ENCODE measurements at places on chromosomes 12 and 14.

GRCh38 chr14:103384450-103385151 is 614 bp upstream of the MARK3 start:
- no peak for DNase-seq

GRCh38 chr12:115456946-115457689 is 773.1 kb upstream of the TBX3 start:
- no peak for DNase-seq

- peak; percentile 37 for DNase-seq
These were observed 8.7 kb downstream of the MARK3 start for GRCh38 chr14:103393676-103394626.

- no peak for DNase-seq
These were observed 44.1 kb downstream of the VWF start for GRCh38 chr12:6080149-6081045.

DNA sequence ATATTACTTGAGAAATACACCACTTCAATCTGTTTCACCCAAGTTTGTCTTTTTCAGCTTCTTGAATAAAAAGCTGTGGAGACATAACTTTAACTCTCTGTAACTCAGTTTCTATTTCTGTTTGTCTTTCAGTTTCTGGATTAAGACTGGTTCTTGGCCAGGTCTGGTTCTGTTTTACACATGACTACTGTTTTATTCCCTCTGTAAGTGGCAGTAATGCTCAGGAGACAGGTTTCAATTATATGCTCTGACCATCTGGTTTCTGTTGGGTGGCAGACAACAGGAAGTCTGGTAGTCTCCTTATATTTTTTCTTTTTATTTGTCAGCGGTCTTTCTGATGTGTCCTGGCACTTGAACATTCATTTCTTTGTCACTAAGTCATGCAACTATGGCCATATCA is 102.9 kb downstream of the RPS29 start:
- DNase-seq: no peak

- DNase-seq: no peak
These were observed 9.0 kb upstream of the NUMB start for GRCh38 chr14:73467377-73467776.

DNA sequence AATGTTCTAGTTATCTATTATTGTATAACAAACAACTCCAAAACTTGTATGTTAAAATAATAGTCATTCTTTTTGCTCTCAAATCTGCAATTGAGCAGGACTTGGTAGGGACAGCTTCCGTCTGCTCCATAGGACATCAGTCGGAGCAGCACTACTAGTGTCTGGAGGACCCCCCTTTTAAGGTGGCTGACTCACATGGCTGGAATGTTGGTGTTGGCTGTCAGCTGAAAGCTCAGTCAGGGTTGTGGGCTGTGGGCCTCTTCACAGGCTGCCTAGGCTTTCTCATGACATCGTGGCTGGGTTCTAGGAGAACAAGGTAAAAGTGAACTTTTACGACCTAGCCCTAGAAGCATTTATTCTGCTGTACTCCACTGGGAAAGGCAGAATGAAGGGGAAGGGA is 160.6 kb downstream of the ANO4 start:
- DNase-seq: peak; percentile 39

GRCh38 chr12:20375560-20375959 is 7.2 kb downstream of the PDE3A start:
- no peak for DNase-seq

- DNase-seq: peak; percentile 53
These were observed 379.6 kb downstream of the CCDC91 start for GRCh38 chr12:28569698-28570411.

DNA sequence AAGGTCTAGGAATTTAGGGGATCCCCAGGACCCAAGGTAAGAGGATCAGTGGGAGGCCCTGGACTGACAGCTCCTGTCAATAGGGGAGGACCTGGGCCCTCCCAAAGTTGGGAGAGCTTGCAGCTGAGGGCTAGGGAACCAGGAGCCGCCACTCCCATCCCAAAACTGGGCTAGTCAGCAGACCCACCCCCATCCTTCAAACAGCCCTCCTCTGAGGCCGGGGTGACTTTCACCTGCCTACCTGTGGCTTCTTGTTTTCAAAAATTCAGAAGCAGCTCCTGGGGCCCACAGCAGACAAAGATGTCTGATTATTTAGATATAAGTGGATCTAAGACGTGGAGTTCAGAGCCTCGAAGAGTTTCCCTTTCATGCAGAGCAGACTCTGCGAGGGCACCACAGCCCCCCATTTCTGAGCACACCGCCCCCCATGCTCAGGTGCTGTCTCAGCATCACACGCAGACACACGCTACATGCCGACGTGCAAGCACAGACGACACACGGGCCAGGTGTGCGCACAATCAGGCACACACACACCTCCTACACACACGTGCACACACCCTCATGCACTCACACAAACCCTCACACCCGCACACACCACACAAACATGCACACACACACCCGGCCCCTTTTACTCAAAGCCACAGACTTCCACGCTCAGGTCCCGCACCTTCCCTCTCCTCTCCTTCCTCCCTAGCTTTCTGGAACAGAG is 21.9 kb downstream of the DIO3 start:
- DNase-seq: no peak

DNA sequence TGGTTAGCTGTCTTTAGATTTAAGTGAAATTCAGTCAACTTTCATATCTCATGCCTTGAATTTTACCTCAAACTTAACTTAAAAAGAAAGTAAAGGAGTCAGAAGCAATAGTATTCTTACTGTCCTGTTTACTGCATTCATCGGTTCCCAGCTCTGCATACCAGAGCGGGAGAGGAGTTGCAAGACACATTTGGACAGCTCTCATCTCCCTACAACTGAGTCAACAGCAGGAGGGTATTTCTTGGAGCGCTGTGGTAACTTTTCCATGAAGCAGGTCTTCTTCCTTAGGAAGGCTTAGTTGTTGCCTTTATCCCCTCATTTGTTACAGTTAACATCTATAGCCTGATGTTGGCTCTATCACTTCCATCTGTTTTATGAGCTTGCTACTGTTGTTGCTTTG is 65.1 kb downstream of the TRMT5 start:
- no peak for DNase-seq

- no peak for DNase-seq
These were observed 58.3 kb downstream of the GALNT16 start for GRCh38 chr14:69318241-69318640.

- no peak for DNase-seq
These were observed 83.0 kb upstream of the FAR2 start for GRCh38 chr12:29066011-29066588.

DNA sequence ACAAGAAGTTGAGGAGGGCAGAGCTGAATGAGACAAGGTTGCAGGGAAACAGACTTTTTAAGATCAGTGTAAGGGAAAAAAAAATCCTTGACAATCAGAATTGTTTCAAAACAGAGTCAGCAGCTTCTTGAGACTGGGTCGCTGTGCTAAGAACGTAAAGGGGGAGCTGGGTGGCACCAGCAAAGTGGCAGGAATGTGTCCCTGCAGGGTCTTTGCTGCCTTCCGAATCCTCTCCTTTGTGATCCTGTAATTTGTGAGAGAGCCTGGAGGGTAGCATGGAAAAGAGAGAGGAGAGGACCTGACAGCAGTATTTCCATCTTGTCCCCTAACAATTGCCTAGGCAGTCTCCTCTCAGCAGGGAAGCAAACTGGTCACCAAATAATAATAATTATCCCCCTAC is 472.8 kb downstream of the RGS6 start:
- DNase-seq: no peak

DNA sequence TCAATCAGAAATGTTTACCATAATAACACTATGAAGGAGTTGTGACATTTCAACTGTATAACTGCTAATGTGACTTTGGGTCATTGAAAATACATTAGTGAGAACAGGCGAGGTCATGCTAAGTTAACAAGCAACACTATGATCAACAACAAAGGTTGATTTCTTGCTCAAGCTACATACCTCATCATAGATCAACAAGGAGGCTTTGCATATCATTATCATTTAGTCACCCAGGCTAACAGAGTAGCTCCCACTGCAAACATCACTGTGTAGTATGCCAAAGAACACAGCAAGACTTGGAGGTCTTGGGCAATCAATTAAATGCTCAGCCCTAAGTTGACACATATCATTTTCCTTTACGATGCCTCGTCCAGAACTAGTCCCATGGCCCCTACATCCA is 212.5 kb downstream of the NOVA1 start:
- no peak for DNase-seq

DNA sequence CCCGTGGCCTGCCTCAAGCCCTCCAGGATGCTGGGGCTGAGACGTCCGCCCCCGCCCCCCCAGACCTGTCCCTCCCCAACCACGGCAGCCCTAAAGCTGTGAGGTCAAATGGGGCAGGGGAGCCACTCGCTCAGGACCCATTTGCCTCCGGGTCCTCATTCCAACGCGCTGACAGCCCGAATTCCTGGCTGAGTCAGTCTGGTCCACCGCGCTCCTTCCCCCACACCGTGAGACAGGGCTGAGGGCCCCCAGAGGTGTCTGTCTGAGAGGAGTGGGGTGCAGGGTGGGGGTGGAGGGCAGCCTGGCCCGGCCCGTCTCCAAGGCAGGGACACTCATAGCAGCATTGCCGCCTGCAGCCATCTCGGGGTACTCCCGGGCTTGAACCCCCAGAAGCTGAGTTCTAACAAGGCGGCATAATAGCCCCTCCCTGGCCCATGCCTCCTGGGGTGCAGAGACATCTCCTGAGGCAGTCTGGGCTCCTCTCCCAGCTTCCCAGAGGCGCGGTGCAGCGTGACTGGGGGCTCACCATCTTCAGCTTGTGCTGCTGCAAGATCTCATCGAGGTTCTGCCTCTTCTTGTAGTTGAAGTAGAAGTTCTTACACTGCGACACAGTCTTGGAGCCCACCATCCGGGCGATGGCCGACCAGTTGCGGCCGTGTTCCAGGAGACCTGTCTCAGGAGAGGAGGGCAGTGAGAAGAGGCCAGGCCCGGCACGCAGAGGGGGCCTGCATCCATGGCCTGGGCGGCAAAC is 90.5 kb downstream of the RFLNA start:
- peak; percentile 83 for DNase-seq

DNA sequence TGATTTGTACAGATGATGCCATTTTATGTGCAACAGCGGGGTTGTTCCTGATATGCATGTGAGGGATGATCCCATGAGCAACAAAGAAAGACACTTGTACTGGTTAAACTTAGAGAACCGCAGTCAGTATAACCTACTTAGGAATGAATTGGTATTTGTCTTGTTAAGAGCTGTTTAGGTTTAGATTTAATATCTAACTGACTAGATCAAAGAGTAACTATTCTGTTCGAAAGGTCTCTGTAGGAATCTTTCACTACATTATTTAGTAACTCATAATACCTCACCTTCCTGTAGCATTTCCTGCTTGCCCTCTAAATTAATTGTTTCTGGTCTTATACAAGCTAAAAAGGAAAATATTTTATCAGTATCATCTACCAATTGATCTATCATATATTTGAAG is 350.4 kb downstream of the TRHDE start:
- DNase-seq: no peak

- DNase-seq: no peak
These were observed 21.0 kb upstream of the DUSP16 start for GRCh38 chr12:12583510-12584178.

DNA sequence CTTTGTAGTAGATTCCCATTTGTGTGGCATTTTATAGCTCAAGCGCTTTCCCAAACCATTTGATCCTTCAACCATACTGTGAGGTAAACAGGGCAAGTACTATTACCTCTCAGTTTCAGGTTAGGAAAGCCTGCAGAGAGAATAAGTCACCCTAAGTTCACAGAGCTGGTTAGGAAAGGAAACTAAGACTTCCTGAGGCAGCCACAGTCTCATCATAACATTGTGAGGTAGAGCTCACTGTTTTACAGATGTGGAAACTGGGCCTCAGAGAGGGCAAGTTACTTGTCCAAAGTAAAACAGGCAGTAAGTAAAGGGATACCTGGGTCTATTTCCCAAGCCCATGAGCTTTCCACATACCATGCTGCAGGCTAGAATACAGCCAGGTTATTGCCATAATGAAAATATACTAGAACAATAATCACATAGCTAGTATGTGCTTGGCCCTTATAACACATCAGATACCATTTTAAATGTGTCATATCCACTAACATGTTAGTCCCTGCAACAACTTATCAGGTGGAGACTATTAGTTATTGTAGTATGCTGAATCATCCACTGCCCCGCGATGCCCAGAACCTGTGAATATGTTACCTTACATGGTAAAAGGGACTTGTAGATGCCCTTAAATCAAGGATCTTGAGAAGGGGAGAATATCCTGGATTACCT is 150.9 kb upstream of the GRIP1 start:
- DNase-seq: no peak

DNA sequence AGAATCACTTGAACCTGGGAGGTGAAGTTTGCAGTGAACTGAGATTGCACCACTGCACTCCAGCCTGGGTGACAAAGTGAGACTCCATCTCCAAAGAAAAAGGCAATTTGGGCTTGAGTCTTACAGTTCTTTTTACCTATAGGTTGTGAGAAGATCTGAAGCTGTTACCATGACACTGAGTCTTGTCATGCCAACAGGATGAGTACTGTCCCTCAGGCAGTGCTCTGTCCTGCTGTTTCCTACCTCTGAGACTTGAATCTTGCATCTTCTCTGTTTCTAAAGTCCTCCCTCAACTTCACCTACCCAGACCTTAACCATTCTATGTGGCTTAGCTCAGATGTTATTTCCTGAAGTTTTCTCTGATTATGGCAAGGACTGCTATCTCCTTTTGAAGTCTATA is 400.8 kb upstream of the PRICKLE1 start:
- DNase-seq: no peak

- DNase-seq: no peak
These were observed 408.2 kb upstream of the CCDC196 start for GRCh38 chr14:66078006-66078405.

- DNase-seq: no peak
These were observed 9.5 kb downstream of the TMEM132C start for GRCh38 chr12:128276471-128276870.
